ENCODE measurements at places on chromosomes 3 and 15. TPM values are rescaled to one million over a fixed set of nuclear protein-coding genes. Genes with fewer than 3 reads are reported as not detected.

The P2RY14 gene
- not detected for total RNA-seq

The ERC2 gene
- total RNA-seq, result 0.75 TPM

The P3H2 gene
- 14.1 TPM for total RNA-seq

The CFAP20DC gene
- 2.9 TPM for total RNA-seq

The CXCR6 gene
- under 0.01 TPM for total RNA-seq

The LMOD3 gene
- not detected for total RNA-seq

The HCN4 gene
- total RNA-seq, result not detected

The GOLGA6B gene
- not detected for total RNA-seq

The LRRC31 gene
- total RNA-seq, result not detected

The CIB1 gene
- total RNA-seq, result 31.9 TPM

The ASB14 gene
- under 0.01 TPM for total RNA-seq

The NXPE3 gene
- 25.2 TPM for total RNA-seq

The RTP3 gene
- total RNA-seq, result not detected

The FOXB1 gene
- not detected for total RNA-seq

The TRH gene
- not detected for total RNA-seq

The CHRFAM7A gene
- 1.4 TPM for total RNA-seq

All from uterine smooth muscle cell (primary cell).